ENCODE measurements at places on chromosomes 11 and 22.
A peak's percentile ranks its signal among the peaks of the same experiment; 100 is the strongest.

DNA sequence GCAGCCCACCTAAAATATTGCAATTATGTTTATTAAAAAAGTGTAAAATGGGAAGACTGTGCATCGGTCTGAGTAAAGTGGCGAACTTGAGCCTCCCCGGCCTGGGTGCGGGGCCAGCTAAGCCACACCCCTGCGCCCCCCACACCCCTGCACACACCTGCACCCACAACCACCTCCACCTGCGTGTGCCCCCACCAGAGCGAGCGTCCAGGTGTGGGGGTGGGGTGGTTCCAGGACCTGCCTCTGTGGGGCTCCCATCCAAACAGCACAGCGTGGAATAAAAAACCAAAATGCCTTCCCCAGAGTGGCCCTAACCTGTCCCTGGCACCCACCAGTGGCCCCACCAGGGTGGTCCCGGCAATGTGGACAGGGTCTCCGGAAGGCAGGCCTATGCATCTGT lies 30.1 kb upstream of the CARS1 start:
- H3K27ac ChIP-seq, result no peak overlapping the region
- H3K4me1 ChIP-seq, result no peaks in the 10 kb centered on the region
- peaks cover 13% of the 10 kb centered on the region for H3K36me3 ChIP-seq
- DNase-seq, result no peak

DNA sequence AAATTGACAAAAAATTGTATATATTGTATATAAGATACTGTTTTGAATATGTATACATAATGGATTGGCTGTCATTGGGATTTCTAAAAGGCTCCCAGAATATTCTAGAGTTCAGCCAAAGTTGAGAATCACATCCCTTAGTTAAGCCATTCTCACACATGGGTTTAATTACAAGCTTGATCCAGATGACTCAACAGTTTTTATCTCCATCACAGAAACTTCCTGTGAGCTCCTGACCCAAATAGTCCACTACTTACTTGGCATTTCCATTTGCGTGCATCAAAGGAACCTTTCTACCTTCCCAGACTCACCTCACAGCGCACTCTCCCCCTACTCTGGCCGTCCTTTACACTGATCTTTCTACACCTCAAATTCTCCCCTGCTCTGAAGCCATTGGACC lies 184.8 kb upstream of the ARHGAP20 start:
- H3K27me3 ChIP-seq, result peaks cover 9% of the 10 kb centered on the region
- no peak overlapping the region for H3K27ac ChIP-seq
- no peak for DNase-seq
- H3K4me3 ChIP-seq, result no peak overlapping the region
- H3K36me3 ChIP-seq, result no peaks in the 10 kb centered on the region

GRCh38 chr11:67500831-67501715 lies 4.1 kb downstream of the PITPNM1 start:
- H3K4me1 ChIP-seq, result peaks cover 31% of the 10 kb centered on the region
- no peaks in the 10 kb centered on the region for H3K27me3 ChIP-seq
- peak overlapping the region; percentile 82 for H3K27ac ChIP-seq
- H3K4me3 ChIP-seq, result no peak overlapping the region
- H3K36me3 ChIP-seq, result peaks cover 66% of the 10 kb centered on the region
- DNase-seq, result no peak

DNA sequence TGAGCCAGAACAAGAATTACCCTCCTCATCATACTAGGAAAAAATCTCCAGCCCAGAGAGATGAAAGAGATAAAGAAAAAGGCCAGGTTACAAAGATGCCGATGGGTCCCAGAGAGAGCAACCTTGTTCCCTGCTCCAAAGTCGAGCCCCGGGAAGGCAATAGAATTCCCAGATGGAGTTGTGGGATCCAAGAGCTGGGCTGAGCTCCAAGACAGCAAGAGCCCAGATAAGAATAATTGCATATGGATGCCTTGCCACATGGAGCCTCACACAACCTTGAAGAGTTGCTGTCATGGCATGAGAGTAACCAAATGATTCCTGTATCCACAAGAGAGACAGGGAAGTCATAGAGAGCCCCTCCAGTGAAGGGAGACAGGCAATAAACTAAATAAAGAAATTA lies 30.9 kb downstream of the IL10RA start:
- peaks cover 56% of the 10 kb centered on the region for H3K4me1 ChIP-seq
- no peak for DNase-seq
- peak overlapping the region; percentile 91 for H3K27ac ChIP-seq
- peaks cover 7% of the 10 kb centered on the region for H3K36me3 ChIP-seq
- no peaks in the 10 kb centered on the region for H3K27me3 ChIP-seq

All from effector memory CD8-positive, alpha-beta T cell (primary cell).